ENCODE measurements at places on chromosomes 13 and 19.

- no peak for DNase-seq
Observed at GRCh38 chr13:33235564-33235963, 50.0 kb downstream of the STARD13 start.

- DNase-seq: no peak
Observed at GRCh38 chr13:50866817-50867636, 23.5 kb upstream of the DLEU7 start.

GRCh38 chr19:41691268-41691970 is 3.3 kb upstream of the CEACAM7 start:
- no peak for DNase-seq

DNA sequence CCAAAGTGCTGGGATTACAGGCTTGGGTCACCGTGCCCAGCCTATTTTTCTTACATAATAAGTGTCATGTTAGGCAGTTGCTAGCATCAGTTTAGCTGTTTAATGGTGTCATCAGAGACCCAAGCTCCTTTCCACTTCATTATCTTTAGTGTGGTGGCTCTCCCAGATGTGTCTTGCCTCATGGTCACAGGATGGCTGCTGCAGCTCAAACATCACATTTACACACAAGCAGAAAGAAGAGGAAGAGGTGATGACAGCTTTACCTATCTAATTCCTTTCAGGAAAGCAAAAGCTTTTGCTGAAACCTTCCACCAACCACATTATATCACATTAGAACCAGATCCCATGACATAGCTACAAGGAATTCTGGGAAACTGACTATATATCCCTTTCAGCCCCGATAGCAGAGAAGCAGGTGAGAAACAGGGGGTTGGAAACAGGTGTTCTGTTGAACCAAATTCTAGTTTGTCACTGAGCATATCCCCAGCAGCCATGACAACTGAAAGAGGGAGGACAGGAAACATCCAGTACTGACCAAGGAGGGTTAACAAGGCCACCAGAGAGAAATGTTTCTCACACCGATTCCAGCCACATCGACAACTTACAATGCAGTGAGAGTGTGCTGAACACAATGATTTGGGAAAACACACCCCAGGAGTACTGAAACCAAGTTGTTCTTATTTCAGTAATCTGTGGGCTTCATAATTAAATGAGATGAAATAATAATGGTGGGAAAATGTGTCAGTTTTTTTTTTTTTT is 617.0 kb downstream of the UQCRFS1 start:
- DNase-seq: no peak

DNA sequence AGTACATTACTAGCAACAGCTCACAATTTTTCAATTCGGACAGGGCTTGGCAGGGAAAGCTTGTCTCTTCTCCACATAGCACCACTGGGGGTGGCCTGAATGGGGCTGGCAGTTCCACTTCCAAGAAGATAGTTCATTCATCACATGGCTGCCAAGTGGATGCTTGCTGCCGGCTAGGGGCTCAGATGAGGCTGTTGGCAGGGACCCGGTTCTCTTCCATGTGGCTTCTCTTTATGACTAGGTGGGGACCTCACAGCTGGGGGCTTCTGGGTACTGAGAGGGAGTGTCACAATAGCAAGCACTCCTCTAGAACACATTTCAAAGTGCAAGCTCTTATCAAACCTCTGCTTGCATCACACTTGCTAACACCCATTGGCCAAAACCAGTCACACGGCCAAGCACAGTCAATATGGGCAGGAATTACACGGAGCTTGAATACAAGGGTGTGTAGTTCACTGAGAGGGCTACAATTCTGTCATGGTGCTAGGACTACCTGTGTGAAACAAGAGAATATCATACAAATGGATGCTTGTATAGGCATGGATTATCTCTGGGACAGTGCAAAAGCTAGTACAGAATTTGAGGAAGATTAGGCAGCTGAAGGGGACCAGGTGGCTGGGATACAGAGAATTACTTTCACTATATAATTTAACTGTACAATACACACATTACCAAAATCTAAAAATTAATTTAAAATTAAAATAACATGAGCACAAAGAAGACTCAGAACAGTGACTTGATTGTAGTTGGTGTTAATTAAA is 32.3 kb downstream of the ATP7B start:
- DNase-seq: no peak

GRCh38 chr13:61170856-61171255 is 244.8 kb downstream of the PCDH20 start:
- no peak for DNase-seq

DNA sequence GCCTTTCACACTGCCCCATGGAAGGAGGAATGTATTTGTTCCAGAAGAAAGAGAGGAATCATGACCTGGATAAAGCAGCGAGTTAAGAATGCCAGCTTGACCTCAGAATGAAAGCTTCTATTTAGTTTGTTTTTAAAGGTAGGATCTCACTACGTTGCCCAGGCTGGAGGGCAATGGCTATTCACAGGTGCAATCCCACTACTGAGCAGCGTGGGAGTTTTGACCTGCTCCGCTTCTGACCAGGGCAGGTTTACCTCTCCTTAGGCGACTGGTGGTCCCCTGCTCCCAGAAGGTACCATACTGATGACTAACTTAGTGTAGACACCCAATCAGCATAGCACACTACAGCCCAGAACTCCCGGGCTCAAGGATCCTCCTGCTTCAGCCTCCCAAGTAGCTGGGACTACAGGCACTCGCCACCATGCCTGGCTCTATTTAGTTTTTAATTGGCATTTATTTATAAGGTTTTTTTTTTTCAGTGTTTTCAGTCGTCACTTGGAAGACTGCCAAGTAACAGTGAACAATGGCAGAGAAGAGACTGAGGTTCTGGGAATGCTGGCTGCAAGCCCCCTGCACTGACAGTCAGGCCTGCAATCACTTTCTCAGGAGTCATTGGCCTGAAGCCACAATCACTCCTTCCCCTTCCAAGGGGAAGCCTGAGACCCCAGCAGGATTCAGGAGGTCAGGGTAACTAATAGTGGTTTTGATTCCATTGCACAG is 73.1 kb downstream of the EPS15L1 start:
- DNase-seq: no peak

DNA sequence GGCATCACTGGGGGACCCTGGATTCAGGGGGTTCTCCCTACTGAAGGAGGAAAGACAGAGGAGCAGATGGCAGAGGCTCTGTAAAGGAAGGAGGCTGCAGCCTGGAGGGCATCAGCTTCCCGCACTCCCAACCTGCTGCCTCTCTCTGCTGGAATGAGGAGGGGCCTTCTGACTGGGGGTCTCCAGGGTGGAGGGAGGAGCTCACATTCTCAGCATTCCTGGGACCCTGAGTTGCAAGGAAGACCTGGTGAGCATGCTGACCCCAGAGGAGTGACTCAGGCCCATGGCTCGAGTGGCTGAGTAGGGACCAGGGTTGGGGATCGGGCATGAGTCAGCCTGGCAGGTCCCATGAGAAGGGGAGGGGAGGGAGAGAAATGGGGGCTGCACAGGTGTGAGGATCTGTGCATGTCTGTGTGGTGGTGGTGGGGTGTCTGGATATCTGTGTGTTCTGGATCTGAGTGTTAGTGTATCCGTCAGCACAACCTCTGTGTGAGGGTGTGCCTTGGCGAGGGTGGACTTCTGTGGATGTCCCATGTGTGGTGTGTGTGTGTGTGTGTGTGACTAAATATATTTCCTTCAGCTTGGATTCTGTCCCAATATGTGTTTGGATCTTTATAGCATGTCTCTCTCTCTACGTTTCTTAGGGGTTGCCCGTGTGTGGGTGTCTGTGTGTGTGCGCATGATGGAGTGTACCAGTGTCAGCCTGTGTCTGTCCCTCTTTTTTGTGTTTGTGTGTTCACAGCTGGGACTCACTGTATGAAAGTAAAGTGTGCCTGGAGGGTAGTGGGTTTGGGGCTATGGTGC is 4.6 kb downstream of the AXL start:
- no peak for DNase-seq

GRCh38 chr13:22569811-22570210 is 611.0 kb upstream of the SGCG start:
- no peak for DNase-seq

DNA sequence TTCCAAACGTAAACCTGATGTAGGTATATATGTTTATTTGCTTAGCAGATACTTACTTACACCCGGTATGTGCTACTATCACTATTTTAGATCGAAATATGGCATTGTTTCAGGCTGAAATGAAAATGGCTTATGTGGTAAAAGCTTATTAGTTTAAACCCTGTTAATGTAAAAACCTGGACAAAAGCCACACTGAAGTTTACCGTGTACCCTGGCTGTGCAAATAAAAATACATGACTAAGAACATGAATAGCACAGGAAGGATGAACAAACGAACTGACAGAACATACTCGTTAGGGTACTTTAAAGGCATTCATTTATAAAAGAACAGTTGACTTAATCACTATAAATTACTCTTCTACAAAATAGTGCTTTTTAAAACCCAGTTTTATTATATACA is 6.6 kb downstream of the CLDN10 start:
- DNase-seq: no peak

All from activated CD4-positive, alpha-beta T cell treated with anti-CD3 and anti-CD28 coated beads for 1 hour (primary cell).